DMS153 (cell line): ENCODE measurements at places on chromosomes 13 and 19.

DNA sequence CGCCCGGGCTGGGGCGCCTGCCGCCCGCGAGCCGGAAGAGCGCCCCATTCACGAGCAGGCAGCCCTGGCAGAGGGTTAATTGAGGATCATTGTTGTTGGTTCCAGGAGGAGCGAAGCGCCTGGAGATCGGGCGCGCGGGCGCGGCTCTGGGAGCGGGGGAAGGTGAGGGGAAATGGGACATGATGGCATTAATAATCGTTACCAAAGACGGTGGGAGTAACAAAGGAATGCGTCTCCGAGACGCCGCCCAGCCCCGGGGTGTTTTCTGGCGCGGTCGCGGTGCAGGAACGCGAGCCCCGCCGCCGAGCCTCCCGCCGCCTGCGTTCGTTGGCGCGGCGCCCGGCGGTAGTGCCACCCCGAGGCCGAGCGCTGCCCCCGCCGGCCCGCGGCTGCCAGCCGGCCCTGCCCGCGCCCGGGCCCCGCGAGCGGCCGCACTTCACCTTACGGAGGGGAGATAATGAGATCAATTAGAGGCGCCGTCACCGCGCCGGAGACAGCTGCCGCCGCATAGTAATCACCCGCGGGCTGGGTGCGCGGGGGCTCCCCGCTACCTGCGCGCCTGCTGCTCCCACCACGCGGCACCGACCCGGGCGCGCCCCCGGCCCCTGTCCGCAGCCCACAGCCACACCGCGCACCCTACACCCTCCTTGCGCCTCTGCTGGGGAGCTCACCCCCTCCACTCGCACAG lies 2.8 kb downstream of the ZNF536 start:
- DNase-seq, result no peak

GRCh38 chr13:113535381-113535781 lies 44.9 kb upstream of the DCUN1D2 start:
- no peak for DNase-seq

- no peak for DNase-seq
Measured at GRCh38 chr19:45657520-45658167, 10.4 kb upstream of the GIPR start.

DNA sequence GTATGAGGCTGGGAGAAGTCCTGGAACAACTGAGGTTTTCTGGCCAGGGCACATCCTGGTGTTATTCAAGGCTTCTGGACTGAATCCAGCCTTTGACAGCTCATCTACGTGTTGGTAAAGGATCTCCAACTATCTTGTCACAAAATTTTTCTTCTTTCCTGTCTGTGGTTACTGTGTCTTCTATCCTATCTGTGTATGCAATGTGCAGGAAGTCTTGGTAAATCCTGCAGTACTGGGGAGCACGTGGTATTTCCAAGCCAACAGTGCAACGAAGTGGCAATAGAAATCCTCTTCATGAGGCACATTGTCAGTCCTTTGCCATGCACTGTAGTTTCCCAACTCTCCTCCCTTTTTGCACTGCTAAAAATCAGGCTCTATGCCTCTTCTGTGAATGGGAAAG lies 86.7 kb downstream of the ZNF100 start:
- DNase-seq, result no peak

- no peak for DNase-seq
Measured at GRCh38 chr13:97497400-97497799, 63.4 kb downstream of the RAP2A start.

DNA sequence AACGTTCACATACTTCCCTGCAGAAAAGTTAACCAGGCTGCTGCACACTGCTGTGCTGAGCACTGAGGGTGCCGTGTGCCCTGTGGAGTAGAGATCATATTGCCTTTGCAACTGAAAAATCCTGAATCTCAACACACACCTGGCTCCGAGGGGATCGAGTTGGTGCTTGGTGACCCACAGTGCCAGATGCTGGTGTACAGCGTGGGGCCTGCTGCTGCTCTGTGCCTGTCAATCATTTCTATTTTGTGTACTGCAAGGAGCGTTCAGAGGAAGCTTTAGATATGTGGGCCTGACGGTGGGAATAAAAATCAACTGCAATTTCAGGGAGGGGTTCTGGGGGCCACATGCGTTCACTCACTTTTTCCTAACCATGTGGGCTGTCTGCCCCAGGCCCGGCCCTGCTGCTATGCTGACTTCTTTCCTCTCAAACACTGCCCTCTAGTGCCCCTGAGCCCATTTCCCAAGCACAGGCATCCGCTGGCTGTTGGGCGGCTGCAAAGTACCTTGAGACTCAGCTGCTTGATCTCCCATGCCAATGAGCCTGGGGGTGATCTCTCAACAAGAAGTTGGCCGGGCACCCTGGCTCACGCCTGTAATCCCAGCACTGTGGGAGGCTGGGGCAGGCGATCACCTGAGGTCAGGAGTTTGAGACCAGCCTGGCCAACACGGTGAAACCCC lies 9.7 kb upstream of the LENG8 start:
- DNase-seq, result no peak

DNA sequence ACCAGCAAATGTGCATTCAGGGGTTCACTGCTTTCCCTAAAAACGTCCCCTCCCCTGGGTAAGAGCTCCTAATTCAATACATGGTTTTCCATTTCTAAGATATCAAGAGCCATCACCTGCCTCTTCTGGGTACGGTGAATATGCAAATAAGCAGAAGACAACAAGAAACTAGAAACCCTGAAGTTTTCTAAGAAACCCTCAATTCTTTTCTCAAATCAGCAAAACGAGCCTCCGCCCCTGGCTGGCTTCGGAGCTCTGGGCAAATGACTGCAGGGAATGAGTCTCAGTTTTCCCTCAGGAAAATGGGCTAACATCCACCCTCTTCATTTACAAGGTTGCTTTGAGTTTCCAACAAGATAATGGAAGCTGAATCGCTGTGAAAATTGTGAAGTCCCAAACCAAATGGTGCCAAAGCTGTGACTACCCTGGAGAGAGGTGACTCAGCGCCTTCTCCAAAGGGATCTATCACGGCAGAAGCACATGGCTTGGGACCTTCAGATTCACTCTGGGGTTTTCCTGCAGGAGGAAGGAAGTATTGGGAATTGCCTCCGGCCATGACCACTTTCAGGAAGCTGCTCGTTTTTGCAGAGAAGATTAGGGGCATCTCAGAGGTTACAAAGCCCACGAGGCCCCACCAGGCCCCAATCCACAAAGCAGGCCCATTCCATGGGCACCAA lies 26.6 kb downstream of the KLF2 start:
- no peak for DNase-seq

GRCh38 chr13:29746148-29746677 lies 104.2 kb downstream of the UBL3 start:
- peak; percentile 5 for DNase-seq

GRCh38 chr13:30654430-30654829 lies 36.7 kb downstream of the USPL1 start:
- DNase-seq, result no peak

DNA sequence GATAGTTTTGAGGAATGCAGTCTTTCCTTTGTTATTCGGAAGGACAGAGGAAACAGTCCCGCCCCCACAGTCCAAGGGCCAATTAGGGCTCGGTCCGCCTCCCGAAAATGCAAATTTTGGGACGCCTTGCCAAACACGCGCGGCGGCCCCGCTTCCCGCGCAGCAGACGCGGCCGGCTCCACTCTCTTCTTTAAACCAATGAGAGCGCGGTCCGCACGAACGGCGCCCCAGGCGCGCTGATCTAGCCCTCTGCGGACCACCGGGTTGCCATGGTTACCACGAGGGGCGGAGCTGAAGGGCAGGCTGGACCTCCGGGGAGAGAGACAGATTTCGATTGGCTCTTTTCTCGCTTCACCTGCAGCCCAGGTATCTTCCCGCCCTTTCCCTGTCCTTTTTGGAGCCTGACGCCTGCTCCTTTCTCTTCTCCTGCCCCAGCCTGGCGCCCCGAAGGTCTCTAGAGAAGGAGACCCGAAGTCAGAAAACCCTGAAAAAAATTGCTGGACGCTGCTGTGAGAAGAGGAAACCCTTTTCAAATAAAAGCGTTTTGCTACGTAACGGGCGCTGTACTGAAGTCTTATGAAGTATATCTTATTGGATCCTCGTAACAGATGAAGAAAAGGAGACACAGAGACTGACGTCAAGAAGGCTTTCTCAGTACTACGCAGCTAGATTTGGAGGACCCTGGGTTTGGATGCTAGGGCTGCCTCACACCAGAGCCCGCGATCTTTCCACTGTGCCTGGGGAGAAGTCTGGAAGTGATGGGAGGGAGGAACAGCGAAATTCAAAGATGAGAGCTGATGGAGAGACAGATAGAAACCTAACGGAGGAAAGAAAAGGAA lies 2.0 kb downstream of the PTH2 start:
- DNase-seq, result peak; percentile 93

DNA sequence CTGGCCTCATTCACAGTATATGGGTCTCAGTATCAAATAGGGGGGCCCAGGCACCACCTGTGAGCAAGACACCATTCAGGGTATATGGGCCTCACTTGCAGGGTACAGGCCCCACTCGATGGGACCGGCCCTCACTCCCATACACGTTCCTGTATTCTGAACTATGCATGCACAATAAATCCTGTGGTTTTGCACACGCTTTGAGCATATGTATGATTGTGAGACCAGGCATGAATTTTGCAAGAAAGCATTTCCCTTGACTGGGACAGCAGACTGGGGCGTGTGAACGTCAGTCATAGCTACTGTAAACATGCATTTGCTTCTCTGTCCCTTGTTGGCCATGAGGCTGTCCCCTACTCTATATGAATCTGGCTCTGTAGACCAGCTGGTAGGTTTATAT lies 637 bp upstream of the PNMA8B start:
- no peak for DNase-seq

GRCh38 chr13:109163037-109163379 lies 533.6 kb downstream of the MYO16 start:
- no peak for DNase-seq

DNA sequence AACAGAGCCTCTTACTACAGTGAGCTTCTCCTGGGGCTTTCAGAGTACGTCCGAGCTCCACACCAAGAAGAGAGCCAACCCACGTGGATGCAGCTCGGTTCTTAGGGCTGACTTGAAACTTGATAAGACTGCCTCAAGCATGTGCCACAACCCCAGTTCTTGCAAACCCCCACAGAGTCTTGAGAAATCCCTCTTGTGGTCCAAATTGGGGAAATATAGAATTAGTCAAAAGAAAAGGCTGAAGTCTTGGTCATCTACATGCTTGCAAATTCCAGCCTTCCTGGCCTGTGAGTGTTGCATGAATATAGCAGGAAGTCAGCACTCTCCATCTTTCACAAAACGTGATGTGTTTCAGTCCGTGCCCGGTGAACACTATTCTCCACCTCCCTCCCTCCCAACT lies 95.2 kb downstream of the GGACT start:
- no peak for DNase-seq

DNA sequence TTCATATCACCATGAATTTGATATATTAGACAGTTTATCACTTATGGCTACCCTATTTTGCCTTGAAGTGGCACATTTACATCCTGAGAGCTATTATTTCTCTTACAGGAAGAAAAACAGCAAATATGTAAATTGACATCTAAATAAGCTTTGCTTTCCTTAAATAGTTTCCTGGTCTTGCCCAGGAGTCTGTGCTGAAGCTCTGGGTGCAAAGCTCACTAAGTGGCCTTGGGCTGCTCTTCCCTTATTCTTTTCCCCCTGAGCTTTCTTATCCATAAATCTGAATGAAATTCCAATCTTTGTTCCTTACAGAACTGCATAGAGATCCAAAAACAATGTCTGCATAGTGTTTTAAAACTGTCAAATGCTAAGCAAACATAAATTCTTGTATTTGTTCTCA lies 56.3 kb downstream of the TNFSF13B start:
- DNase-seq, result peak; percentile 25
